ENCODE measurements at places on chromosomes 11 and 22.

DNA sequence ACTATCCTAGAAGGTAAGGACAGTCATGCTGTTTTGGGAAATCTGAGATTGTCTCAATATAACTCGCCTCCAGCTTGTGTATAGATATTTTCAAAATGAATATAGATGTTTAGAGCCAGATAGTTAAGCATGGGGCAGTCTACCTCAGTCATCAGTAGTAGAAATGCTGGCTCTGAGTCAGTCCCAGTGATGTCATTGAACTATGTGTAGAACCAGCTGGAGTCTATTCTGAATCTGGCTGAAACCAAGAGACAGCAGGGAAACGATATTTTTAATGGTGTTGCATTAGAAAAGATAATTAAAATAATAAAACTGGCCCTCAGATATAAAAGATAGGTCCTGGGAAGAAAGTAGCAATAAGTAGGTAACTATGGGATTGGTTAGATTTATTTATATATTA, 25.9 kb downstream of the PIWIL4 start:
- no peak for DNase-seq

- no peak for DNase-seq
Measured at GRCh38 chr11:17547051-17547577, at the start of gene OTOG. Gene OTOG (plus strand): TSS chr11:17547259. CDS start chr11:17547373, 114 bp downstream.

- DNase-seq: no peak
Measured at GRCh38 chr11:112212290-112212689, 13.9 kb upstream of the PTS start.

DNA sequence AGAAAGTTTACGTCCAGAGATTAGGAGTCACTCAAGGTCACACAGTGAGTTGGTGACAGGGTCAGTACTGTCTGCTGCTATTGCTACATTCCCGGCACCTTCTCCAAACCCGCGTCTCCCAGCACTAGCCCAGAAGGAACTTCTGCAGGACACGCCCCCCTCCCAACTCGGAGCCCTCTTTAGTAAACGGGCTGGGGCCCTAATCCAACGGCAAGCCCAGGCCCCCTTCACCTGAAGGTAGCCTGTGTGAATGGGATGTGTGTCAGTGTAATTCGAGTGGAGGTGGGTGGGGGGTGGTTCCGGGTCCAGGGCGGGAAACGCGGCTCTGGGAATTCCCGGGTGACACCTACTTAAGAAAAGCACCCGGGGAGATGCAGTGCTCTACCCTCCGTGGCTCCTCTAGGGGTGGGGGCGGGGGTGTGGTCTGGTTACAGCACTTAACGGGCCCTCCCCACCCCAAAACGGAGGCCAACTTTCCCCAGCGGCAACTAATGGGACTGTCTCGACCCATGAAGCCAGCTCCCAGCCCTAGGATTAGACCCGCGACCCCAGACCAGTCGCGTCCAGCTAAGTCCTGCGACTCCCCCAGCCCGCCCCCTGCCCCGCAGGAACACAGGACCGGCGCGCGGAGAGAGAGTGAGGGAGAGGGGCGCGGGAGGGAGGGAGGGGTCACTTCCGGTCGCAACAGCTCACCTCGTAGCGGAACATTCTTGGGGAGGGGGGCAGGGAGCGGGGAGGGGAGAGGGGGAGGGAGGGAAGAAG, 468 bp downstream of the PATL1 start:
- DNase-seq: no peak

DNA sequence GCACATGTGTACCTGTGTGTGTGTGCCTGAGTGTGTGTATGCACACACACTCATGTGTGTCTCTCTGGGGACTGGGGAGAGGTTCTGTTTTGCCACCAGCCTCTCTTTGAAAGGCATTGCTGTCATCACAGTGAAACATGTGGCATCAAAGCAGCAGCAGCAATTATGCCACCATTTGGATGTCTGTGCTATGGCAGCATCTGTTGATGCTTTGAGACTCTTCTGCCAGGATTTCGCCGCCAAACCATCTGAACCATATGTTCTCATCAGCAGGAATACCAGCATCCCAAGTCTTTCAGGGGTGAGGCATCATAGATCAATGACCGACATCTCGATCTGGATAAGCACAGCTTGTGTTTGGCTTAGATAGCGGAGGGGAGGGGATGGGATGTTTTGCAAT, 168.6 kb downstream of the FAT3 start:
- DNase-seq: no peak

GRCh38 chr11:57213342-57214097, 23.5 kb downstream of the APLNR start:
- no peak for DNase-seq

- DNase-seq: no peak
Measured at GRCh38 chr11:135009125-135009524, 597.1 kb upstream of the B3GAT1 start.

DNA sequence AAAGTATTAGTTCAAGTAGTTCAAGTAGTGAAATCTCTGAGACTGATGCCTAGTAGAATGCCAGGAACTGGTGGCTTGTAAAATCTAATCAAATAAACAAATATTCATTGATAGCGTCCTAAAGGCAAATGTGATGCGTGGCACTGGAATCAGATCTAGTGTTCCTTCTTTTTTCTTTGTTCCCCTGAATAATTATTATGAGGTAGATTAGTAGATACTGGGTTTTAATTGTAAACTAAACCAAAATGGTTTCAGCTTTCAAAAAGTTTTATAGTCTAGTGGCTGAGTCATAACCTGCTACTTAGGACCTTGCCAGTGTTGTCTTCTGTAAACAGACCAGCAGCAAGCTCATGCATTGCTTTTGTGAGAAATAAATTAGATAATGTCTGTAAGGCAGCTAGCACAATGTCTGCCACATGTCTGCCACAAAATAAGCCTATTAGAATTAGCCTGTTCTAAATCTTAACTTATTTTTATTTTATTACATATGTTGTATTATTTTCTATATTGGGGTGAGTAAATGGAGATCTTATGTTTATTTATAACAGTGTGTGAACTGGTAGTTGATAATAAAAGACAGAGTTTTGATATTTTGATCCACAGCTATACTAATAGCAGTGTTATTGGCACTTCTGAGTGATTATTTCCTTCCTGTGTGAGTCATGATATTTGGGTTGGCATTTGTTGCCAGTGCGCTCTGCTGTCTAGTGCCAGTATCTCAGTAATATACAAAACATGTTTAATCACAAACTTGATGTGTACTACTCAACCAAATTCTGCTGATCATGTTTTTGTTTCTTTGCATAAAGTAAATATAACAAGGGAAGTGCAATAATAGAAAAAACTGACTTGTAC, 135.7 kb downstream of the TMEM135 start:
- DNase-seq: peak; percentile 30

GRCh38 chr22:46674367-46674781, 54.2 kb downstream of the GRAMD4 start:
- DNase-seq: no peak

DNA sequence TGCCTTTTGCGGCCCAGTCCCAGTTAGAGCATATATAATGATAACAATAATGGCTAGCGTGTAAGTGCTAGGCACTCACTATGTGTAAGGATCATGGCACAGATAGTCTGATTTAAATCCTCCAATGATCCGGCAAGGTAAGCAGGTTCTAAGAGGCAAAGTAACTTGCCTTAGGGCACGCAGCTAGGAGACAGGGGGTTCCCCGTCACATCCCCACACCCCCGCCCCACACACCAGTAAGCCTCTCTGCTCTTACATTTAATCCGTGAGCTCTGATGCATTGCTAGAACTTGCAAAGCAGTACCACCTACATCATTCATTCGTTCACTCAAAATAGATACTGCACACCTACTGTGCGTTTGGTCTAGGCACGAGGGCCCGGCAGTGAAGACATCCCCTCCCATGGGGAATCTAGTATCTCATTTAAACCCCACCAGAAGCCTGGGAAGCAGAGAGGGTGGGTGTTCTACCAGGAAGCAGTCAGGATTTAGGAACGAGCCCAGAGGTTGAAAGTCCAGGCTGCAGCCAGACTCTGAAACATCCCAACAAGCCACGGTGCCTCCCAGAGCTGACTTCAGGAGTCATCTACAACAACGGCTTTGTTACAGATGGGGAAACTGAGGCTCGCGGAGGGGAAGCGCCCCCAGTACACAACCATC, 20.6 kb downstream of the TMPRSS6 start:
- DNase-seq: no peak

GRCh38 chr11:77249427-77249826, 52.1 kb downstream of the GDPD4 start:
- no peak for DNase-seq

DNA sequence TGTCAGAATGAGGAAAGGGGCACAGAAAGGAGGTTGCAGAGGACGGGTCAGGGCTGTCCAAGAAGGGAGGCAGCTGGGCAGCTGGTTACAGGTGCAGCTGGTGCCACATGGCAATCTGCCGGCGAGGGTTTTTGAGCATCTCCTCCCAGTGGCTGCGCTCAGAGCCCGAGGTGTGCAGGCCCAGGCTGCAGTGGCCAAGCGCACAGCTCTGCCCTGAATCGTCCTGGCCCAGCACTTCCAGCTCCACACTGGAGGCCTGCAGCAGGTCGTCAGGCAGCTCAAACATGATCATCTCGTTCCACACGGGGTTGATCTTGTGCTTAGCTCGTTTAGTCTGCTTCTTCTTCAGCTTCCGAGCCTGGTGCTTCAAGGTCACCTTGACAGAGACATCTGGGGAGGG, 42.2 kb downstream of the SYT13 start:
- no peak for DNase-seq

DNA sequence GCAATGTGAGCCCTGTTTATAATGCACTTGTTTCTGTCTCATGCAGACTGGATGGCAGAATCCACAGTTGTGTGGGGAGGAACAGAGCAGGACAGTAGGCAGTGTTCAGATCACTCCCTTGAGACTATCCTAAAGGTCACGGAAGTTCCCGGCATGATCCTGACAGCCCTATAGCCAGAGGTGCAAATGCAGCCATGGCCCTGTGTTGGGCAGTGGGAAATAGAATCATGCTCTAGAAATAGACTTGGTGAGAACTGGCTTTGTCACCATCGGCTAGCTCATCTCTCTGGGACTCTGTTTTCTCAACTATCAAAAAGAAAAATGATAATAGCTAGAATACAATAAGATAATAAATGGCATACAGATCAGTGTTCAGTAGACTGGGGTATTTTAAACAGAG, 123.2 kb downstream of the FEZ1 start:
- DNase-seq: no peak

GRCh38 chr22:17807578-17808410, 33.5 kb upstream of the BID start:
- peak; percentile 11 for DNase-seq

DNA sequence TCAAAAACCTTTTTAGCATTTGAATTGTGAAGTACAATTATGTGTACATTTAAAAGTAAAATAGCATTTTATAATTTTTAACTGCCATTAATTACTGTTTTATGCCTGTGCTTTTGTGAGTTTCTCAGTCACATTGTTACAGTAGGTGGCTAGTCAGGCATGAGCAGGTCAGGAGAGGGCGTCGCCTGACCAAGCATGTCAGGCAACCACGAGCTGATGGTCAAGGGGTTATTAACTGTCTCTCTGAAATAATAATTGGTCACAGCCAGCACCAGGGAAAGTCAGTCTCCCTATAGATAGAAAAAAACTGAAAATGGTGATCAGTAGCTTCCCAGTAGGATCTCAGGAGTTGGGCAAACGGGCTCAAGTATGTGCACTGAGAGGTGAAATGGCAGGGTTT, 19.4 kb upstream of the CCDC81 start:
- no peak for DNase-seq

GRCh38 chr11:121762820-121763219, 310.1 kb upstream of the SORL1-AS1 start:
- no peak for DNase-seq

GRCh38 chr11:64459609-64460008, 100.6 kb downstream of the RPS6KA4 start:
- DNase-seq: no peak

DNA sequence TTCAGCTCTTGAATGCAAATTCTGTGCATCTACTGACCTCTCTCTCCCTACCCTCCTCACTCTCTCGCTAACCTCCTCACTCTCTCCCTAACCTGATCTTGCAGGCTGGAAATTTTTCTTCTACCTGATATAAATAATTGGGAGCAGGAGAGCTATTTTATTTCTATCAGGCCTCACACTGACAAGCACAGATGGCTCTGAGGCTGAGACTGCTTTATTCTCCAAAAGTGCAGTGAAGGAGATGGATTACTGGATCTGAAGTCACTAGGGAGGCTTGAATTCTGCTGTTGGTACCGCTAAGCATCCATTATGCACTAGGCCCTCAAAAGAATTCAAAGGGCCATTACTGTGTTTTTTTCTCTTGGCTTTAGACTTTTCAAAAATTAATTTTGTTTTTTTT, 19.4 kb upstream of the LDHA start:
- DNase-seq: no peak

GRCh38 chr22:28973352-28973751, 88.3 kb downstream of the C22orf31 start:
- no peak for DNase-seq

DNA sequence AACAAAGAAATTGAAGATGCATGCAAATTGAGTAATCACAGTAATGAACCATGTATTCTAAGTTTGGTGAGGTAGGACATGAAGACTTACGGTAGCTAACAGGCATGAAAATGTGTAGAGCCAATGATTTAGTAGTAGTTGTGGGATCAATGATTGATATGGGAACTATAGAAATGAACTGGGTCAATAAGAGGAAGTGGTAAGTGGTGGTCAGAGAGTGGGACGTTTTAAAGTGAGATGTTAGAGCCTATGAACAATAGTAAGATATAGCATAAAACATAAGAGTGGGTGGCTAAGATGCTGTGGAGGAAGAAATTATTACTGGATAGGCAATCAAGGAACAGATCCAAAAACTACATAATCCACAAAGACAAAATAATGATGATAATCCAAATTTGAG, 45.0 kb downstream of the DLG2 start:
- DNase-seq: no peak

GRCh38 chr11:122977470-122978298, 4.0 kb downstream of the BSX start:
- DNase-seq: no peak

DNA sequence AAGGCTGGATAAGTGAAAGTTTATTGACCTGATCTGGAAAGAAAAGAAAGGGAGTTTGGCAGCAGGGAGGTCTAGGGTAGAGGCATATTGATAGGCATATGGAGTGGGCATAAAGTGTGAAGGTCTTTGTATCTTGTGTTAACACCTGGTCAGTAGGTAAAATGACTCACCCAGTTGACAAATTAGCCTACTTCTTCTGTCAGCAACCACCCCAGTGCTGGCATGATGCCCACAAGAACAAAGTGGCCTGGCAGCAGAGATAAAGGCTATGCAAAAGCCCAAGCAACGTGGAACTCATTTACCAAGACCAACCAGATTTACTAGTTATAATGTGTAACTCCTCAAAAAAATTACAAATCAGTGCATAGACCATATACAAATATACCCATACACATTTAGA, 4.9 kb downstream of the OR10A3 start:
- no peak for DNase-seq

- no peak for DNase-seq
Measured at GRCh38 chr11:117823294-117823945, 1.1 kb downstream of the FXYD2 start.

DNA sequence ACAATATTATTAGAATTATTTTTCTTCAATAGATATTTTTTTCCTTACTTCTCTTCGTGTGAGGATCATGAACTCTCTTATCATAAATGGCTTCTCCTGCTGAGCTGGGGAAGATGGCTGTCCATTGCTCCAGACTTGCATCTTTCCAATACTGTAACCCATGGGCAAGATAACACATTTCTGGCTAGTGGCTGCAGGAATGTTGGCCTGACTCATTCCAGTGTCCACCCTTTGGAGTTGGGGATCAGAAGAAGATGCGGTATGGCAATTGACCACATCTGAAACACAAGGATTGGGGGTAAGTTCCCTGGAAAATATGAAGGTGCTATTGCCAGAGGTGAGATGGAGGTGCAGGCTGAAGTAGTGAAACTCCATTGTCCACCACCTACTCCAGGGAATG, 92.8 kb downstream of the FAR1 start:
- DNase-seq: peak; percentile 6

GRCh38 chr11:17607083-17607429, 60.0 kb downstream of the OTOG start:
- no peak for DNase-seq
